ENCODE measurements at places on chromosomes 3 and 15.

GRCh38 chr3:141699324-141699723, 38.8 kb upstream of the RNF7 start:
- DNase-seq = no peak

GRCh38 chr3:30628901-30629590, 22.6 kb downstream of the TGFBR2 start:
- DNase-seq = no peak

GRCh38 chr15:34850121-34850520, 54.8 kb upstream of the ACTC1 start:
- no peak for DNase-seq

GRCh38 chr15:29454506-29454905, 184.9 kb upstream of the NSMCE3 start:
- no peak for DNase-seq

GRCh38 chr3:131082871-131083863, 56.5 kb downstream of the NEK11 start:
- DNase-seq = no peak

- DNase-seq = peak; percentile 79
These were observed at the start of gene PHLDB2 for GRCh38 chr3:111859061-111859973. PHLDB2 (plus strand) TSS chr3:111859265; CDS start chr3:111884078, 24,813 bp downstream.

GRCh38 chr3:128016502-128016901, 35.7 kb upstream of the SEC61A1 start:
- DNase-seq = no peak

- peak; percentile 37 for DNase-seq
These were observed 8.6 kb downstream of the KLHL25 start for GRCh38 chr15:85785887-85786780.

- no peak for DNase-seq
These were observed 121.4 kb upstream of the PHLDB2 start for GRCh38 chr3:111737706-111738086.

DNA sequence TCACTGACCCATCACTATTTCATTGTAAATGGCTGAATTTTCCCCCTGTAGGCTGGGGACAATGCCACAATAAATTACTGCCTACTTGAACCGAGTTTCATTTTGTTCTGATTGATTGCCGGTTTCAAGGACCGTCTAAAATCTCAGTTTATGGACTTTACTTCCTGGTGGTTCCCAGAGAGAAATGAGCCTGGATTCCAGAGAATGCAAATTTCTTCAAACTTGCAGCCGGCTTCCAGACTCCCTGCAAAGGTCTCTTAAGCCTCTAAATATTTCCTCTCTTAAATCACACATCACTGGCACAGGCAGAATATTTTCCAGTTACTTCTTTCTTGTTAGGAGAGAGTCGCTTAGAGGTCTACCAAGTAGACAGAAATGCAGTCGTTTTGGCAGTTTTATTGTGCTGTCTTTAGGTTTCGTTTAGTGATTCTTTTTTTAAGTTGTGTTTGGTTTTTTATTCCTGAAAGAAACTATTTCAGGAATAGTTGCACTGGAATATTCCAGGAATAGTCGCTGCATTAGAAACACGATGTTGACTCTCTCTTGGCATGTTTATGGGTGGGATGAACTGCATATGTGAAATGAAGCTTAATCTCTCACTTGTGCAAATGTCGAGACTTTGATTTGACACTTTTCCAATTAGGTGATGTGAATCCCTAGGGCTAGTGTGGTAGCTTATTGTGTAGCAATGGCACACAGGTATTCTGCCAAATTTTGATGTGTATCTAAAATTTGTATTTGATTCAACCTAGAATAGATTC, 284.1 kb upstream of the NR2E3 start:
- no peak for DNase-seq

DNA sequence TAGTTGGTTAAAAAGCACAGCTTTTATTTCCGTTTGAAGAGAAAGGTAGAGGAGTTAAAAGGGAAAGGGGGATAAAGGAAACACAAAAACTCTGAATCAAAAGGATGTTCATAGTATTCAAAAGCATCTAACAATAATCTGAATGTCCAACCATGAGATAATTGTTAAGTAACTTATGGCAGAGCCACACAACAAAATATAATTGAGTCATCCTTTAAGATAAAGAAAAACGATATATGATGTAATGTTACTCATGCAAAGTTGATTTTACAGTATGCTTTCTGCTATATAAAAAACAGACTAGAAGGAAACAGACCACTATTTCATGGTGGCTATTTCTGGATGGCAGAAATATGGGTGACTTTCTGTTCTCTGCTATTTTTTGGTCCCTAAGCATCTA, 3.9 kb downstream of the XPC start:
- DNase-seq = no peak

DNA sequence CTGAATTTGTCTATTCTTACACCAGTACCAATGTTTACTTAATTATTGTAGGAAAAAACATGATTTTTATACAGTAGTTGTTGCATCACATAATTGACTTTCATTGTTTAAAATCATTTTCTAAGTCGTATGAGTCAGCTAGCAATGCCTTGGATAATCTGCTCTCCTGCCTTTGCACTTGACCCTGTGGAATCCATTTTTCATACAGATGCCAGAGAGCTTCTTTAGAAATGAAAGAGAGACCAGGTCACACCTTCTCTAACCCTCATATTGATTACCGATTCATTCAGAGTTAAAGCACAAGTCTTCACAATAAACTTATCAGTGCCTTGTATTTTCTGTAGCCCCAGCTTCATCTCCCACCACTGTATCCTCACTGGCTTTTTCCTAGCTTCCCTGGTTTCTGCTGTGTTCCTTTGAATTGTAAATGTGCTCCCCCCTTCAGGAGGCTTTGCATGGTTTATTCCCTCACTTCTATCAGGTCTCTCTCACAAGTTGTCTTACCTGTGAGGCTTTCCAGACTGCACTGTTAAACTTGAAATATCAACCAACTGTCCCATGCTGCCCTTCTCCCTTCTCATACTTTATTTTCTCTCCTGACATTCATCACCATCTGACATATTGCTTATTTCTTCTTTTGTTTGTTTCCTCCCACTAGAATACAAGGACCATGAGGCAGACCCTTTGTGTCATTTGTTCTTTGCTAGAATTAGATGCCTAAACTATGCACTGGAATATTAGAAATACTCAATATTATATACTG, 662.0 kb upstream of the GBE1 start:
- no peak for DNase-seq

DNA sequence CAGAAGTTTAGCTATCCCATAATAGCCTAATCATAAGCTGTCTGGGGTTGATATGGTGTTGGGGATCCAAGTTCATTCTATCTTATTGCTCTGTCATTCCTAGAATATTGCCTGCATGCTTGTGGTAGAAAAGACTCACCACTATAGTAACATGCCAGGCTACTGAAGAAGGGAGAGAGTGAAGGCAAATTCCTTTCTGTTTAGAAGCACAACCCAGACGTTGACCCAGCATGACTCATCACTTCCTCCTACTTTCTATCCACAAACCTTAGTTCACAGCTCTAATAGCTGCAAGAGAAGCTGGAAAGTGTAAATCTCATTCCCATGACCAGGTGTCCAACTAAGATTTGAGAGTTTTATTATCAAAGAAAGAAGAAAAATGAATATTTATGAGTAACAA, 57.8 kb upstream of the NMD3 start:
- DNase-seq = peak; percentile 24

DNA sequence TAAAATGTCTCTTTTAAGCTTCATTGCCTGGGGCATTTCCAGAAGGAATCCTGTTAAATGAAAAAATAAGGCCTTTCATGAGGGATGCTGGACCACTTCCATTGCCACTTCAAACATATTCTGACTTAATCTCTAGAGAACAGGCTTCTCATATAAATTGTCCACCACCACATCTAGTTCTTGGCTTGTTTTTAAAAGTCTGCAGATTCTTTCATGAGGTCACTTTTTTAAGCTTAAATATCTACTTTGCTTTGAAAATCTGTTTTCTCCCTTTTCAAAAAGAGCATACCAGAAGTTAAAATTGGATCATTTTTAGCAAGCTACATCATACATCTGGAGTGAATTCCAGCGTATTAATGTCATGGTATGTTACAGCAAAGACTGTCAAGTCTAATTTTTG, 131.6 kb downstream of the C3orf70 start:
- no peak for DNase-seq

DNA sequence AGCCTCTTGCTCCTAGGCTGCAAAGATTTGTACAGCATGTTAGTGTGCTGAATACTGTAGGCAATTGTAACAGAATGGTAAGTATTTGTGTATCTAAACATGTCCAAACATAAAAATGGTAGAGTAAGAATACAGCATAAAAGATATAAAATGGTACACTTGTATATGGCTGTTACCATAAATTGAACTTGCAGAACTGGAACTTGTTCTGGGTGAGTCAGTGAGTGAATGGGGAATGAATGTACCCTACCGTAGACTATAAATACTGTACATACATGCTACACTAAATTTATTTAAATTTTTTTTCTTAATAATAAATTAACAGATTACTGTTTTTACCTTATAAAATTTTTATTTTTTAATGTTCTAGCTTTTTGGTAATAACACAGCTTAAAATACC, 858.7 kb downstream of the ROBO2 start:
- DNase-seq = no peak

DNA sequence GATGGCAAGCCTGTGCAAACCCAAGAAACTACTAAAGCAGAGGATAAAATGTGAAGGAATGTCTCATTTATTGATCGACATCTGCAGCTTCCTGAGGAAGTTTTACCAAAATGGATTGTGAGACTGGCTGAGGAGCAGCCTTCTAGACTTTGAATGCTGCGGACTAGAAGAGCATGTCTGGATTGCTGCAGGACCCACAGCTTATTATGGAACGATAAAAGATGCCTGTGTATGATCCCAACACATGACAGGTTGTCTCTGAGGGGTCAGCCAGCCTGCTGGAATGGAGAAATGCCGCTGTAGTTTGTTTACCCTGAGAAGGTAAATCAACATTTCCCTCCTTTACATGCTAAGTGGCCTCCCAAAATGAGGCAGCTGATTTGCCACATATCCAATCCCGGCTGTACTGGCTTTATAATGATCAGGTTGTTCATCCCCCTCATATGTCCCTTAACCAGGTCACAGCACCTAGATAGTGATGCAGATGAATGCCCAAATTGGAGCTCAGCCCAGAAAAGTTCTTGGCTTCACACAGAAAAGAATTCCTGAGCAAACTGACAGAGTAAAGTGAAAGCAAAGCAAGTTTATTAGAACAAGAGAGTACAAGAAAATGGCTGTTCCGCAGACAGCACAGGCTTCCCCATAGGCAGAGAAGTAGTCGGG, 63.9 kb downstream of the IL12A start:
- no peak for DNase-seq

DNA sequence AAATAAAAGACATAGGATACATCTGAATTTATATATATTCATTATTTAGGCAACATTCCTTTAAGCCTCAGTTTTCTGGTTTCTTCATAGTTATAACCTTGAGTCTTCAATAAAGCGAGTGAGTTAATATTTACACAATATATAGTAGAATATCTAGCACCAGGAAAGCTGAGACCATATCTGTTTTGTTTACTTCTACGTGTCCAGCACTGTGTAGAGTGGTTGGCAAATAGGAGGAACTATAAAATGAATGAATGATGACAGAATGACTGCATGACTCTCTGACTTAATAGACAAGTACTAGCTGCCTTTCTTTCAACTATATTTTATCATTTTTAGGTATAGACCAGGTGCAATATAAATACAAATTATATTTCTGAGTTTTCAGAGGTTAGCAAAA, 197.8 kb upstream of the RBMS3 start:
- no peak for DNase-seq

- DNase-seq = no peak
These were observed 58.8 kb downstream of the MAP3K13 start for GRCh38 chr3:185421577-185422232.

GRCh38 chr15:85008474-85009260, 27.0 kb downstream of the PDE8A start:
- DNase-seq = no peak

DNA sequence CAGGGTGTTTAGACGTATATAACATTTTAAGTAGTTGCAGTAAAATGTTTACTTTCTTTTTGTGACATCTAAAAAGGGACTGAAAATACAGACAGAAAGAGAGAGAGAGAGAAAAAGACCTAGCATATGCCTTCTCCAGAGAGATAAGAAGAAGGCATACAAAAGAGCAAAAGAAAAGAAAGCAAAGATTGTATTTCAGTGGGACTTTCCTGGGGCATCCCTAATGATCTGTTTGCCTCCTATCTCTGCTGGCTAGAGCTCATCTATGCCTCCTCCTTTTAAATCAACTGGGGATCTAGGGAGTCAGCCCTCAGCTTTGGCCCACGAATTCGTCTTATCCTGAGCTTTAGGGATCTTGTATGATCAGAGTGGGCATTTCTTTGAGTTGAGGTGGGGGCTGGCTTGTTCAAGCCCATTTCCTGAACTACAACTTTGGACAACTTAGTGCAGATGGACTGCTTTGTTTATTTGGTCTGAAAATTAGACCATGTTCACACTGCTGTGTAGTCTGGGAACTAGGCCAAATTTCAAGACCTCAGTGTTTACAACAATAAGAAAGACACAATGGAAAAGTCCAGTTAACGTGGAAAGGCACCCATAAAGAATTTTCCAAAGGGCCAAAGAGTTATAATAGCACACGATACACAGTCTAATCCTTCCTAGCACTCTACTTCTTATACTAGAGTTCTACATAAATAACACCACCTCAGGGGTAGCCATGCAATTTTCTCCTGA, 61.0 kb downstream of the ATP8B4 start:
- DNase-seq = no peak

- no peak for DNase-seq
These were observed 47.5 kb upstream of the FSIP1 start for GRCh38 chr15:39830166-39830565.

GRCh38 chr3:193851428-193851847, 258.4 kb downstream of the OPA1 start:
- no peak for DNase-seq

- no peak for DNase-seq
These were observed 13.4 kb upstream of the MFSD1 start for GRCh38 chr3:158788446-158788845.

GRCh38 chr3:132543011-132543739, 53.9 kb upstream of the ACKR4 start:
- DNase-seq = no peak

- no peak for DNase-seq
These were observed 57.1 kb downstream of the CHAC1 start for GRCh38 chr15:41010345-41010744.

DNA sequence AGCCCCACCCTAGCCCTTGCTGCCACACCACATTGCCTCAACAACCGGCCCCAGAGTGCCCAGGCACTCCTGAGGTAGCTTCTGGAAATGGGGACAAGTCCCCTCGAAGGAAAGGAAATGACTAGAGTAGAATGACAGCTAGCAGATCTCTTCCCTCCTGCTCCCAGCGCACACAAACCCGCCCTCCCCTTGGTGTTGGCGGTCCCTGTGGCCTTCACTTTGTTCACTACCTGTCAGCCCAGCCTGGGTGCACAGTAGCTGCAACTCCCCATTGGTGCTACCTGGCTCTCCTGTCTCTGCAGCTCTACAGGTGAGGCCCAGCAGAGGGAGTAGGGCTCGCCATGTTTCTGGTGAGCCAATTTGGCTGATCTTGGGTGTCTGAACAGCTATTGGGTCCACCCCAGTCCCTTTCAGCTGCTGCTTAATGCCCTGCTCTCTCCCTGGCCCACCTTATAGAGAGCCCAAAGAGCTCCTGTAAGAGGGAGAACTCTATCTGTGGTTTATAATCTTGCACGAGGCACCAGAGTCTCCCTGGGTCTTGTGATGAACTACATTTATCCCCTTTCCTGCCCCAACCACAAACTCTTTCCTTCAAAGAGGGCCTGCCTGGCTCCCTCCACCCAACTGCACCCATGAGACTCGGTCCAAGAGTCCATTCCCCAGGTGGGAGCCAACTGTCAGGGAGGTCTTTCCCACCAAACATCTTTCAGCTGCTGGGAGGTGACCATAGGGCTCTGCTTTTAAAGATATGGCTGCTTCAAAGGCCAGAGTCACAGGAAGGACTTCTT, 39.1 kb downstream of the MESD start:
- no peak for DNase-seq

GRCh38 chr3:167936019-167936418, 159.7 kb downstream of the GOLIM4 start:
- DNase-seq = no peak

Data from activated CD8-positive, alpha-beta T cell treated with anti-CD3 and anti-CD28 coated beads for 36 hours (primary cell).